ENCODE measurements at places on chromosomes 12 and 14.
A peak's percentile ranks its signal among the peaks of the same experiment; 100 is the strongest.

GRCh38 chr12:15919418-15919817 lies 8.3 kb downstream of the DERA start:
- DNase-seq, result no peak

DNA sequence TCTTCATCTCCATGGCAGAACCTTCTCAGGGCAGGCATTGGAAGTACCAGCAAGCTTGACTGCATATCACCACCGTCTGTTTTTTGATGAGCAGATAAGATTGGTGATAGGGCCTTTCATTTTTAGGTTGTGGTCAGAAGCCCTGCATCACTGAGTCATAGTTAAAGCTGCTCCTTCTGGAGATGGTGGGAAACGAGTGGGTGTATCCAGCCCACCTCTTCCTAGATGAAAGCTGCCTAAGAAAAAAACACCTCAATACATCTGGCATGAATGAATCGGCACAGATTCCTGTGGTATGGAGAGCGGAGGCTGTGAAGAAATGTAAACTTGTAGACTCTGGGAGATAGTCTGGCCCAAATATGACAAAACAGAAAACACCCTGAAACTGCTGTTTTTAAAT lies 248.7 kb upstream of the EGLN3 start:
- DNase-seq, result no peak

GRCh38 chr12:131366261-131366871 lies 344.5 kb upstream of the SFSWAP start:
- DNase-seq, result no peak

GRCh38 chr14:50941151-50941550 lies 3.1 kb downstream of the PYGL start:
- no peak for DNase-seq

DNA sequence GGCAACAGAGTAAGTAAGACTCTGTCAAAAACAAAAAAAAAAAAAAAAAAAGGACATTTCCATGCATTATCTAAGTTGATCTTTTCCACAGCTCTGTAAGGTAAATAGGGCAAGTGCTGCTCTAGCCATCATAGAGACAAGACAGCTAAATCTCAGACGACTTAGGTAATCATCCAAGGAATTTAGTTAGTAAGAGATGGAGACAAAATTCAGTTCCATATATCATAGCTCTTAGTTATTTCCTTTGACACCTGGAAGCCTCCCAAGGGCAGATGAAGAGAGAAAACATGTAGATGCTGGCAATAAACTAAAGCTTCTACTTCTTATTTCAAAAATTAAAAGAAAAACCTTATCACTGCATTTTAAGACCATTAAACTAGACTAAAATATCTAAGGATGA lies 48.7 kb downstream of the ST8SIA1 start:
- no peak for DNase-seq

GRCh38 chr12:48184549-48184922 lies 1.1 kb downstream of the CCDC184 start:
- peak; percentile 42 for DNase-seq

- no peak for DNase-seq
These were observed 20.3 kb upstream of the ADIPOR2 start for GRCh38 chr12:1670358-1671268.

DNA sequence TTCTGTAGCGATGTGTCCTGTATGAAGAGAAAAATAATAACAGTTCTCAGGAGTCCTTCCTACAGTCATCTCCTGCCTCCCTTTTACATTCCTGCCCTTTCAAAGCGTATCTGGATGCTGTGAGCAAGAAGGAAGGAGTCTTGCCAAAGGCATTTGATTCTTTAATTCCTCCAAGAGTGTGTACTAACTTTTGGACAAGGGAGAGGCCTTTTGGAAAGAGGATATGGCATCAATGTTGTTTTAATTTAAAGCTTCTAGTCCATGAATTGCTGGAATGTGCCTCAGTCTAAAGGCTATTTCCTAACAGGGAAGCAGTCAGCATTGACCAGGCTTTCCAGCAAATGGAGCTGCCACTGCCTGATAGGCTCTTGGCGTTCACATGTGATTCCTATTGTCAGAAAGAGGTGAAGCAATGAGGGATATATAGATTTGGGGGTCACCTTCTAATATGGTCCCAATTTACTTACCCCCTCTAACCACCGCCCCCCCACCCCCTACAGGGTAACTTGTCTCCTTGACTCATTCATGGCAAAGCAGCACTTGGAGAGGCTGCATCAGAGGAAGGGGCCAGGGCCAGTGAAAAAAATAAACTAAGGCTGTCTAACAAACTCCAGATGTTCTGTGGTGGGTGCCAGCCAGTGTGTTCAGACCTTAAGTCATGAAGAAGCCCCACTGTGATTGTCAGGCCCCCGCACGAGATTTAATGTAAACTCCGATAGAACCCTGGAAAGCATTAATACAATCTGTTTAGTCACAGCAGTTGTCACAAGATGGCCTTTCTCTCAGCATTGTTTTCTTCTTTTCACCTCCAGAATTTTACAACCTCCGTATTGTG lies 220.3 kb downstream of the FBXL14 start:
- DNase-seq, result peak; percentile 55

GRCh38 chr12:19449814-19450213 lies 10.5 kb downstream of the AEBP2 start:
- DNase-seq, result no peak

Data from esophagus muscularis mucosa (tissue), 4 donors.